ENCODE measurements at places on chromosomes 7 and 10.

DNA sequence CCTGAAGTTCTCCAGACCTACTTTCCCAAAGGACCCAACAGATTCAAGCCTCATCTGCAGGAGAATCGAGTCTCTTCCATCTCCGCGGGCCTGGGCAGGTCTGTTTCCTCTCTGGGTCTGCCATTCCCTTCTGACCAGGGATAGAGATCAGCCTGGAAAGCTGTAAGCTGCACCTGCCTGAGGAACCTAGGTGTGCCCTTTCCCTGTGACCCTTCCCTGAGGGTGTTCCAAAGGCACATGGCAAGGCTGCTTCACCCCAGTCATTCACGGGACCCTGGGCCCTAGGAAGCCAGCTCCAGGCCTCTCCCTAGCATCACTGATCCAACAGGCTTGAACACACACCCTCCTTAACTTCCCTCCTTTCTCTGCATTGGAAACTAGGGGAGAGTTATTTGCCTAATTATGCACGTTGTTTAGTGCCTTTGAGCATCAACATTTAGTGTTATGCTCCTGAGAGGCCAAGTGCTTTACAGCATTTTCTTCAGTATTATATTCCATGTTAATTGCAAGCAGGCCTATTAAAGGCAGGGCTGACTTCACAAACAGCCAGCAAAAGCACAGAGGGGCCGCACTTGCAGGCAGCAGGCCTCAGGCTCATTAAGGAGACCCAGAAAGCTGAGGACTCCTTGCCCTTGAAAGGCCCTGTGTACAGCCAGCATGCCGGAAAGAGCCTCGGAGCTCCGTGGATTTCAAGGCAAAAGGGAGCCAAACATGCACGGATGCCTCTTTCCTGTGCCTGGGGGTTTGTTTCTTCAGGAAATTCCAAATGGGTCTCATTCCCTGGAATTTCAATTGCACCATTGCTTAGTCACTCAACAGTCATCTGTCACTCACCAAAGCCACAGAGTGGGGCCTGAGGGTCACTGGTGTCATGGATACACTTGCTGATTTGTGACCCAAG lies 91.0 kb upstream of the FAM20C start:
- no peak for DNase-seq

- no peak for DNase-seq
These were observed 84.4 kb downstream of the SLIT1 start for GRCh38 chr10:97101166-97101940.

GRCh38 chr10:21402606-21403083 lies 122.8 kb downstream of the SKIDA1 start:
- DNase-seq, result no peak

DNA sequence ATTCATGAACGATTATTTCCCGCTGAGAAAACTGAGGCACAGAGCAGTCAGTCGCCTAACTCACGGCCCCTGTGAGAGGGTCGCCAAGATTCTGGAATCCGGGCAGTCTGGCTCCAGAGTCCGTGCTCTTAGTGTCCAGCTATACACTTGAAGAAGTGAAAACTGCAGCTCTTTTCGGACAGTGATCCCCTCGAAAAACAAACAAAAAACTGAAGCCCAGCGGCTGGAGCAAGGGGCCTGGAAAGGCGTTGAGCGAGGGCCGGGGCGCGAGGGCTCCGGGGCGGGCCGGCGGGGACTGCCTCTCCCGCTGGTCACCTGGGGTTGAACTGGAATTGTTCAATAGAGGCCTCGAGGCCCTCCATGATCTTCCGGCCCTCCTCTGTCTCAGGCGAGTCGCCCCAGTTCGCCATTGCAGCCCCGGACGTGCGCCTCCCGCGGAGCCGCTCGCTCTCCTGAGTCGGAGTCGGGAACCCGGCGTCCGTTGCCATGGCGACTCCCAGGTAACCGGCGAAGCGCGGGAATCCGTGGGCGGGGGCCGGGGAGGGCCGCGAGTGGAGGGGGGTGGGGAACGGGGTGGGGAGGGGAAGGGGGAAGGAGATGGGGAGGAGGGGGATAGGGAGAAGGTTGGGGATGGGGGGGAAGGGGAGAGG lies 881 bp downstream of the C10orf67 start:
- DNase-seq, result peak; percentile 43

DNA sequence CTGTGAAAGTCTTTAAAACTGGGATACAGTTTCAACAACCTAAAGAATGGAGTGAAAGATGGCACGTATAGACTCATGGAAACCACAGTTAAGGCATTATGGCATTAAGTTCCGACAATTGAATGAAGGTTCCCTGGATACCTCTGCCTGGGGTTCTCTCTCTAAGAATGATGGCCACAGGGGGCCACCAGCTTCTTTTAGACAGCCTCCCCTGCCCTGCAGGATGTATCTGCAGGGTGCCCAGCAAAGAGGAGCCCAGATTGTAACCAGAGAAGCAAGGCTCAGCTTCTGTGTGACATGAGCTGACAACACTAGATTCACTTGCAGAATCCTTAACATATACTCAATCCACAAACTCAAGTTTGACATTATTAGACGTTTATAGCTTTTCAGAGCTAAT lies 645.4 kb downstream of the PARD3 start:
- no peak for DNase-seq

GRCh38 chr10:11448190-11448544 lies 163.3 kb downstream of the USP6NL start:
- DNase-seq, result no peak

- no peak for DNase-seq
These were observed 570 bp upstream of the ARF5 start for GRCh38 chr7:127587663-127588018.

DNA sequence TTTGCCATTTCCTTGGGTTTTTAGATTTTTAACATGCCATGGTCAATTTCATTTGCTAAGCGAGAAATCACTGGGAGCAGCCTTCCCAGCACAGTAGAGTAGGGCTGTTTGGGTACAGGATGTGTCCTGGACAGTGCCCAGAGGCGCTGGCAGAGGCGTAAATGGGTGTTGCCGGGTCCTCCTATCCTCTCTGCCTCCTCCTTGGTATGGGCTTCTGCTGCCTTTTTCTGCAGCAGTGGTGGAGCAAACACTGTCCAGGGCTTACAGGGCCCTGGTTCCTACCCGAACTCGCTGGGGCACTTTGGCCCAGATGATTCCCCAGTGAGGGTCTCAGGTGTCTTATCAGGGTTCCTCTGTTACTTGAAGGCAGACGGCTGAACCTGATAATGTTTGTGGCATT lies 298.3 kb downstream of the RPS24 start:
- no peak for DNase-seq

DNA sequence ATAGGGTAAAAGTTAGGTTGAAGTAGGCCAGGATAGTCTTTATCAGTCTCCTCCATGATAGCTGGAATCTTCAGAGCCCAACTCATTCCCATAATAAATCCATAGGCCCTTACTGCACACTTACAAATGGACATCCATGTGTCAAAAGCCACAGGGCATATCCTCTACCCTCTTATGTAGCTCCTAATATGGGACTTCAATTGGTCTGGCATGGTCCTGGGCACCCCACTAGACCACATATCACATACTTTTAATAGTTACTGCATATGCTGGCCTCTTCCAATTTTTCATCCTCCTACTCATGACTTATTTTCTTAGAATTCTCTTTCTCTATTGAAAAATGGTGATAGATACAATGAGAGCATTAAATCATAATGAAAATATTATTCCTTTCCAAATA lies 169.3 kb downstream of the MAGI2 start:
- no peak for DNase-seq

DNA sequence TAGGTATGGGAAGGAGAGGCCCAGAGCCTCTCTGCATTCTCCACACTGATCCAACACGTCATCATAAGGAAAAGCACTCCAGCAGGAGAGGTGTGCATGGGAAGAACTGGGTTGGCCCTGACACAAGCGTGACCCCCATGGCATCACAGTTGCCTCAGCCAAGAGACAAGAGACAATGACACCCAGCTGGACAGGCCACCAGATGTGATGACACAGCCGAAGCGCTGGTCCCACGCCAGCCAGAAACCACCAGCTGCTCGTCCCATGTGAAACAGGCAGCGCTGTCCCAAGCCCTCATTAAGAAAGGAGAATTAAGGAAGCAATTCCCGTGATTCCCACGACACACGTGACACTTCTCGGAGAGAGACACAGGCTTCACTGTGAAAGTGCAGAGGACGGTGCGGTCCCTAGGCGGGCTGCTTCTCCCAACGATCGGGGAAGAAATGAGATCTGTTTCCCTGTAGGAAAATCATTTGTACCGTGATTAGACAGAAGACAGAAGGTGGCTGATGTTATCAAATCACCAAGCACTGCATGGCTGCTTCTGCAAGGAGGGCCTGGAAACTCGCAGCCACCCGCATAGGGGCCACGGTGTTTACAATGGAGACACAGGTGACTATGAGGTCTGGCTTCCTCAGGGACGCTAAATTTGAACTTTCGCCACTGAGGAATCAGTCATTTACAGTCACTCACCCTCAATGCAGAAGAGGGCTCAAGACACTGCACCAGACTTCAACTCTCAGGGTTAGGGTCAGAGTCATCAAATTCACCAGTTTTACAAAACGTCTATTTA lies 74.5 kb downstream of the DIP2C start:
- DNase-seq, result no peak

DNA sequence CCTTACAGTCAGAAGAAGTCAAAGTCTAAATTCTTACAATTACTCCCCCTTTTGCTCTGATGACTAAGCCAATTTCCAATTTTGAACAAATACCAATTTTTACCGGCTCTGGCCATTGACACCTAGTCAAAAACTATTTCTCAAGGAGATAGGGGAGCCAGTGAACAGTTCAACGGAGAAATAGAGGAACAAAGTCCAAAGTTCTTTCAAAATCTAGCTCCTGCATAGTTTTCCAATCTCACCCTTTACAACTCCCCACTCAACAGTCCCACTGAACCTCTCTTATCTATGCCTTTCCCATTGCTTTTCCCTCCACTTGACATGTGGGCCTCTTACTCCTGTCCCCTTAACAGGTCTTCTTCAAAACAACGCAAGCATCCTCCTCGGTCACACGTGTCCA lies 192.9 kb downstream of the DOCK4 start:
- no peak for DNase-seq

GRCh38 chr7:34236057-34236456 lies 330.7 kb downstream of the BMPER start:
- DNase-seq, result no peak

- DNase-seq, result peak; percentile 15
These were observed 41.4 kb upstream of the MAP3K8 start for GRCh38 chr10:30392564-30392990.

GRCh38 chr10:103925591-103925990 lies 7.6 kb upstream of the STN1 start:
- no peak for DNase-seq

GRCh38 chr10:30836406-30836805 lies 195.3 kb downstream of the ZNF438 start:
- no peak for DNase-seq

- DNase-seq, result no peak
These were observed 13.7 kb upstream of the USP6NL start for GRCh38 chr10:11625019-11625735.

GRCh38 chr7:140534743-140535142 lies 55.4 kb upstream of the MKRN1 start:
- no peak for DNase-seq

- no peak for DNase-seq
These were observed 9.5 kb downstream of the CISD1 start for GRCh38 chr10:58278274-58278961.

GRCh38 chr7:93977211-93977950 lies 26.8 kb downstream of the BET1 start:
- no peak for DNase-seq

GRCh38 chr10:6346631-6347030 lies 143.9 kb downstream of the PFKFB3 start:
- no peak for DNase-seq

DNA sequence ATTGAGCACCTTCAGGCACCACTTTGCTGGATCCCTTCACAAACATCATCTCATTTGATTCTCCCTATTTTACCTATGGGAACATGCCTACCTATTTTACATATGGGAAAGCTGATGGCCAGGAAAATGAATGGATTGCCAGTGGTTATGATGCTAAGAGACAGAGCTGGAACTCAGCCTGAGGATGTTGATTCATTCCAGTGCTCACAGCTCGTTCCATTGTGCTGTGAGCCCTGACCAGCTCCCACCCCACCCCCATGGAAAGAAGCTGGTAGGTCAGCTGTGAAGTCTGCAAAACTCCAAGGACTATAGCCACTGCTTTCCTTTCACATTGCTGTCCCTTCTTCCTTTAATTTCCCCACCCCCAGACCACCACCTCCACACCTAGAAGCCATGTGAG lies 9.6 kb downstream of the UBTD1 start:
- no peak for DNase-seq

- peak; percentile 43 for DNase-seq
These were observed 26.5 kb upstream of the CCDC126 start for GRCh38 chr7:23570592-23571200.

DNA sequence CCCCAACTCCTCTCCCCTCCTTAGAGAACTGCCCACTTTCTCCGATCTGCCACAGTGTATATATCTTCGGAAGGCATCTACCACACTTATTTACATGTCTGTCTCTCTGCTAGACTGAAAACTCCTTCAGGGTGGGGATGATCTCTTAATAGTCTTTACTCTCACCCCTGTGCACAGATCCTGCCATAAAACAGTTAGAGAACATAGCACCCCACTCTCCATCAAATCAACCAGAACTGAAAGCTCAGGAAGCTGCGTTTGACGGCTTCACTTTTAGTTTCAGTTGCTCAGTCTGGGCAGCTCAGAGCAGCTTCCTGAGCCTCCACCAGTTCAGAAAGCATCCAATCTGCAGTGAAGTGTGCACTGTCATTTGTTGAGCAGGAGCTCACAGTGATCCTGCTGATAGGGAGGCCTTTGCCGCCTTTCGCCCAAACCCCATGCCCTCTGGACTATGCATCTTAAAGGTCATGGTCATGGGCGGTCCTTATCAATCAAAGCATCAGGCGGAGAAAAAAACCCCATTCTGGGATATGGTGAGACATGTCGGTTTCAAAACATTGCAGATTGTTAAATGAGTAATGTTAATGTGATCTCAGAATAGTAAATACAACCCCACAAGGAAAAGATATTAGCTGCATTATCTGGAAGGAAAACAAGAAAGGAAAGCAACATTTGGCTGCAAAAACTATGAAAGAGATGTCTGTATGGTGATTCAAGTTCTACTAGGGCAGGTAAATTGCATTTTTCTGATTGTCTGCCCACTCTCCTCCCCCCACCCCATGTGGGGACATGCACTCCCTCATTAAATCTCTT lies 167.1 kb upstream of the ADO start:
- DNase-seq, result no peak

GRCh38 chr10:73992899-73993788 lies 4.8 kb upstream of the VCL start:
- no peak for DNase-seq

- DNase-seq, result no peak
These were observed 42.9 kb upstream of the TCERG1L start for GRCh38 chr10:131354380-131354779.

- no peak for DNase-seq
These were observed 9.2 kb downstream of the HABP2 start for GRCh38 chr10:113562069-113562468.

GRCh38 chr7:36962367-36962766 lies 238.1 kb upstream of the AOAH start:
- DNase-seq, result no peak
